ENCODE measurements at places on chromosomes 6 and 20. TPM values are rescaled to one million over a fixed set of nuclear protein-coding genes. Genes with fewer than 3 reads are reported as not detected.
A peak's percentile ranks its signal among the peaks of the same experiment; 100 is the strongest.

Gene PDE7B
- 5.5 TPM for total RNA-seq

Gene KCNB1
- 0.65 TPM for total RNA-seq

Gene PDYN
- not detected for total RNA-seq

GRCh38 chr6:151111670-151112069, 128.1 kb upstream of the AKAP12 start:
- H3K36me3 ChIP-seq: no peaks in the 10 kb centered on the region
- no peak overlapping the region for H3K4me3 ChIP-seq
- DNase-seq: no peak

DNA sequence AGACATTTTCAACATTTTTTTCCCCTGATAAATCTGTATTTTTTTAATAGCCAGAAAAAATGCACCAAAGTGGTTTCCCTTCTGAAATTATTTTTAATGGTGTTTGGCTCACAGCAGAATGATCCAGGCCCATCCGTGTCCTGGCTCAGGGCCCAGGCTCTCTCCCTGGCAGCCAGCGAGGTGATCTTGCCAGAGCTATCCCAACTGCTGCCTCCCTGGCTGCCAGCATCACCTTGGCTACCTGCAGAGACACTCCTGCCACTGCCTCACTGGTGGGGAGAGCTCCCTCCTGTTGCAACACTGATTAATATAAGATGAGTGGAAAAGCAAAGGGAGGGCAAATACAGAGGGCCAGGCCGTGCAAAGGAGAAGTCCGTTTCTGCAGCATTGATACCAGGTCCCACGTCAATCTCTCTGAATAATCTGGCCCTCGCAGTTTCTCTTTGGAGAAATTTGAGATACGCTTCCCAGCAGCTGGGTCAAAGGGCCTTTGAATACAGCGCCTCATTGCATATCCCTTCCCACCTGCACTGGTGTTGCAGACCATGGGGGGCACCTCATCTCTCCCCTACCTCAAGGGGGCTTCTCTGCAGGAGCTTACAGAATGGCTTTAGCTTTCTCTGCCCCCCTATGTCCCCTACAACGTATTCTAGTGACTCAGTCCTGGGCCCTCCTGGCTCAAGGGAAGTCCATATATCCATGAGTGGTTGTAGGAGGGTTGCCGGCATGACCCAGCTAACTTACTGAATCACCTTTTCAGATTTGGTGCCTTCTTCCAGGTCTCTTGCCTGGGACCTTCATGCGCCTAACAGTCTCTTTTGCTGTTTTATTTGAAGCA, 12.8 kb upstream of the DSTN start:
- H3K27ac ChIP-seq: peak overlapping the region; percentile 85
- peaks cover 10% of the 10 kb centered on the region for H3K4me1 ChIP-seq
- H3K36me3 ChIP-seq: no peaks in the 10 kb centered on the region
- no peaks in the 10 kb centered on the region for H3K27me3 ChIP-seq
- peak; percentile 88 for DNase-seq

GRCh38 chr6:8881663-8882062, 446.3 kb upstream of the SLC35B3 start:
- no peaks in the 10 kb centered on the region for H3K36me3 ChIP-seq
- H3K4me3 ChIP-seq: no peak overlapping the region
- H3K27ac ChIP-seq: no peak overlapping the region
- DNase-seq: no peak
- no peaks in the 10 kb centered on the region for H3K4me1 ChIP-seq

DNA sequence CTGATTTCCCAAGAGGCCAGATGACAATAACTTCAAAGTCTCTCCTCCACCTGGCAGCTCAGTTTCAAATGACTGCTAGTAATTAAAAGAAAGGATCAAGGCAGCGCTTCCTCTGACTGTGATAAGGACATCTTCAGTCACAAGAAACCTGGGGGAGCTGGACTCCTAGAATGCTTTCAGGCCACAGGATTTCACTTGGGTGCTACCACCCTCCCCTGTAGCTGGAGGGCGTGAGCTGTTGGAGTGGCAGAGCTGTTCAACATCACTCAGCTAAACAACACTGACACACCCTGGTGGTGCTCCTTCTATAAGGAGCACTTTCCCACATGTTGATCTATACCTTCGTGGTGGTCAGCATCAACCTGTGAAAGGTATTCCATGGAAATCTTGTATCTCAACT, 2.2 kb upstream of the CNR1 start:
- no peaks in the 10 kb centered on the region for H3K27me3 ChIP-seq
- H3K4me3 ChIP-seq: no peak overlapping the region
- no peak overlapping the region for H3K27ac ChIP-seq
- DNase-seq: no peak

GRCh38 chr6:54074578-54075195, 36.6 kb upstream of the MLIP start:
- H3K4me3 ChIP-seq: no peak overlapping the region
- DNase-seq: no peak
- no peaks in the 10 kb centered on the region for H3K36me3 ChIP-seq
- no peaks in the 10 kb centered on the region for H3K27me3 ChIP-seq
- H3K4me1 ChIP-seq: no peaks in the 10 kb centered on the region

GRCh38 chr20:42429761-42430458, 759.8 kb downstream of the PTPRT start:
- no peaks in the 10 kb centered on the region for H3K27me3 ChIP-seq
- H3K27ac ChIP-seq: no peak overlapping the region
- no peak for DNase-seq
- no peaks in the 10 kb centered on the region for H3K4me1 ChIP-seq
- no peak overlapping the region for H3K4me3 ChIP-seq

- peaks cover 2% of the 10 kb centered on the region for H3K36me3 ChIP-seq
- no peak overlapping the region for H3K27ac ChIP-seq
- DNase-seq: no peak
- H3K4me3 ChIP-seq: no peak overlapping the region
- no peaks in the 10 kb centered on the region for H3K27me3 ChIP-seq
Measured at GRCh38 chr6:25506020-25506419, 146.0 kb upstream of the SCGN start.

Data from aorta (tissue), 5 donors.